ENCODE measurements at places on chromosomes 7 and 10.

GRCh38 chr7:147646568-147646967 is 944.0 kb upstream of the C7orf33 start:
- no peak for DNase-seq

DNA sequence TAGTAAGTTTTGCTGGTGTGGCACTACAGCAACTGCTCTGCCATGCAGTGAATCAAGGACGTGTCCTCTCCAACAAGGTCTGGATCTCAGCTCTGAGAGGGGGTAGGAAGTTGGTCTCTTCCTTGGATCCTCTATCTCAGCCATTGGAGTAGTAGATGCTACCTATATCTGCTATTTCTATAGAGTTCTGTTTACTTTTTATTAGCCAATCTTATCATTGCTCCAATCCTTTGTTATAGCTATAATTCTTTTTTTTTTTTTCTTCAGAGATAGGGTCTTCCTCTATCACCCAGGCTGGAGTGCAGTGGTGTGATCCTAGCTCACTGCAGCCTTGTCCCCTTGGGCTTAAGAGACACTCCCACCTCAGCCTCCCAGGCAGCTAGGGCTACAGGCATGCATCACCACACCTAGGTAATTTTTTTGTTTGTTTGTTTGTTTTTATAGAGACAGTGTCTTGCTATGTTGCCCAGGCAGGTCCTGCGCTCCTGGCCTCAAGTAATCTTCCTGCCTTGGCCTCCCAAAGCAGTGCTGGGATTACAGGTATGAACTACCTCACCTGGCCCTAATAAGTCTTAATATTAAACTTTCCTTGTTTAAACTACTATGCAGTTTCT is 155.2 kb upstream of the ASAH2 start:
- DNase-seq, result no peak

- no peak for DNase-seq
Measured at GRCh38 chr7:2760098-2760889, 72.3 kb downstream of the AMZ1 start.

DNA sequence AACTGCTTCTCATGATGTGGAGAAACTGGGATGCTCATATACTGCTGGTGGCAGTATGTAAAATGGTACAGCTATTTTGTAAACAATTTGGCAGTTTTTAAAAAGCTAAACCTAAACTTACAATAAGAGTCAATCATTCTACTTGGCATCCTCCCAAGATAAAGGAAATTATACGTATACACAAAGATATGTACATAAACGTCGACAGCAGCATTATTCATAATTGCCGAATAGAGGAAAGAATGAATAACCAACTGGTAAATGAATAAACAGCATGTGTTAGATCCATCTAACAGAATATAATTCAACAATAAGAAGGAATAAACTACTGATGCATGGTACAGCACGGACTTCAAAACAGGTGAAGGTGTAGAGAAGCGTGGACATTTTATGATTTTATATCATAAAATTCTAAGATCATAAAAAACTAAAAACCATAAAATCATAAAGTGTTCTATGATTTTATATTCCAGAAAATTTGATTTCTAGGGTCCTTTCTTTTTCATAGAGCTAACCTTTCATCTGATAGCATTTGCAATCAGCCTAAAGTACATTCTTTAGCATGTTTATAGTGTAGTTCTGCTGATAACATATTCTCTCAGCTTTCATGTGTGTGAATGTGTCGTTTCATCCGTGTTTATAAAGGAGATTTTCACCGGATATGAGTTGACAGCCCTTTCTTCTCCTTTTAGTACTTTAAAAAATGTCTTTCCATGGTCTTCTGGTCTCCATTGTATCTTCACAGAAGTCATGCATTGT is 261.5 kb downstream of the DIP2C start:
- DNase-seq, result no peak

GRCh38 chr7:47394751-47395252 is 187.1 kb downstream of the TNS3 start:
- no peak for DNase-seq

GRCh38 chr7:37110660-37111424 is 337.8 kb downstream of the ELMO1 start:
- DNase-seq, result no peak

- no peak for DNase-seq
Measured at GRCh38 chr10:102262744-102263370, 17.5 kb downstream of the GBF1 start.

DNA sequence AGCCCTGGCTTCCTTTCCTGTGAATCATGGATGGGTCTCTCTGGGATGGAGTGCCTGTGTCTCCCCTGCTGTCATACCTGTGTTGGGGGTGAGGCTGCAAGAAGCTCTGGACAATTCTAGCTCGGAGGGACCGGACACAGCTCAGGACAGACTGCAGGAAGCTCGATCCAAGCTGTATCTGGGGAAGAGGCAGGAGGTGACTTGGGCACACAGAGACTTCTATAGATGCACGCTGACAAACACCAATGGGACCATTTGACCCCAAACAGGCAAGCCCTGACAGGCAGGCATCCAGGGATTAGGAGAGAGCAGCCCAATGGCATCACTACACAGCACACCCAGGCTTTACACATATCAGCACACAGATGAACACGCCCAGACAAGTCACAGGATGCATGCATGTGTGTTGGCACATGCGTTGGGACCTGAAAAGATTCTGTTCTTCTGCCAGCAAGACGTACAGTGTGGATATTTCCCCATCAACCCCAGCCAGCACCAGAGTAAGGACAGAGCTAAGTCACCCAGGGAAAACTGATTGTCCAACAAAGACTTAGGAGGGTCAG is 4.5 kb downstream of the LLCFC1 start:
- DNase-seq, result no peak

DNA sequence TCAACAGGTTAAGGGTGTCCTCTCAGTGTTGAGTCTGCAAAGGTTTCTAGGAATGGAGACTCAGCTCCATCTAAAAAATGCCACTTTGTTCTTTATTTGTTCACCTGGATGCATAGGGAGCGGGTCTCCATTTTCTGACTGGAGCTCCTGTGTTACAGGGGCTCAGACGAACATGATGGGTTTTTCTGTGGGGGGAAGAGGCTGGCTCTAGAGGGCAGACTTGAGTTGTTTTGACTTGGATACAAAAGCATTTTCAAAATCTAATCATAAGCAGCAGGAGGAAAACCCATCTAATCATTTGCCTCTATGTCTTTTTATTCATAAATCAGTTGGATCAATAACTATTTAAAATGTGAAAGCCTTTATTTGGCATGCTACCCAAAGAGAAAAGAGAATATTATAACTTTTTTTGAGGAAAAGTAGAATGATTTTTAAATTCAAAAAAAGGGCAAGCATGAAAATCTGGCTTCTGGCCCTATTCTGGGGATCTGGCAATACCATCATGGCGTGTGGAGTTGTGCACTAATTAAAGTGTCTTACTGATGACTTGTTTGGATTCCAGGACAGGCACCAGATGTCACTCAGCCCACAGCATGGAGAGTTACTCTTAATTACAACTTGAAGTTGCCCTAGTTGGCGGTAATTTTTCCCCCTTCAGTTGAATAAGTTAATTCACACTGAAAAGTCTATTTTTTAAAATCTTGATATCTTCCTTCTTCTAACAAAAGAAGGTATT is 594.9 kb downstream of the REEP3 start:
- DNase-seq, result no peak

GRCh38 chr10:96889415-96890171 is 57.5 kb downstream of the LCOR start:
- no peak for DNase-seq

DNA sequence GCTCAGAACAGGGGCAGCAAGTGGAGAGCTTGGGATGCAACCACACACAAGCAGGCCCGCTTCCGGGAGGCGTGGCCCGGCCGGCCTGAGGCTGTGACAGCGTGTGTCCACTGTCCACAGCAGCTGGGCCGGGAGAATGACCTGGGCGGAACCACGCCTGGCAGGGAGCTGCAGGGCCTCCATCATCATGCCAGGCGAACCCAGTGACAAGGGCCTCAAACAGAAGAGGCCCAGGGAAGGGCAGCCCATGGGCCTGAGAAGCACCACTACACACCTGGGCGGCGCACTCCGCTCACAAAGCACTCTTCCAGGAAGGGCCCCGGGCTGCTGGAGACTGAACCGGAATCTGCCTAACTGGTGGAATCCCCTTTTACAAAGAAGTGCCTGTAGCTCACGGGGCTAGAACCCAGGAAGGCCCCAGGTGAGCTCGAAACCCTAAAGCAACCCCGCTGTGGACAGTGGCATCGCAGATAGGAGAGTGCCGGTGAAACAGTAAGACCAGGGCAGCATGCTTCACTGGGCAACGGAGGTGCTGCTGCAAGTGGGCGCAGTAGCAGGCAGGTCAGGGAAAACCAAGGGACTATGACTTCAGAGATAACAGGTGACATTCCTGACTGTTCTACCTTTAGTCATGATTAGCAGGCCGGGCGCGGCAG is 66.0 kb downstream of the MAD1L1 start:
- no peak for DNase-seq

Data from T-cell (primary cell).